ENCODE measurements at places on chromosomes 2 and 18.

DNA sequence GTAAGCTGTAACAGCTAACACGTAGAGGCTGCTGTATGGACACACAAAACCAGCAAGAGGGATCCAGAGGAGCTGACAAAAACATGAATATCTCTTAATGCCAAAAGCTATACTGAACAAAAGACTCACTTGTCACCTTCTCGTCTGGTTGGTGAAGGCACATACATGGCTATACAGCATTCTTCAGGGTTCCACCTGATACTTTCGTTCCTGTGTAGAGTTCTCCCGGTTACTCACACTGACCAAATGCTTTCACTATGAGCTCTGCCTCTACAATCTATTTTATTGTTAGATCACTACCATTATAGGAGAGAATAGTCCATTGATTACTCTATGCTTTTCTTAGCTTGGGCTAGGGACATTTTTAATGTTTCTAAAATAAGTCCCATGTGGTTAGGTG lies 193.1 kb downstream of the HNMT start:
- no peak for DNase-seq

DNA sequence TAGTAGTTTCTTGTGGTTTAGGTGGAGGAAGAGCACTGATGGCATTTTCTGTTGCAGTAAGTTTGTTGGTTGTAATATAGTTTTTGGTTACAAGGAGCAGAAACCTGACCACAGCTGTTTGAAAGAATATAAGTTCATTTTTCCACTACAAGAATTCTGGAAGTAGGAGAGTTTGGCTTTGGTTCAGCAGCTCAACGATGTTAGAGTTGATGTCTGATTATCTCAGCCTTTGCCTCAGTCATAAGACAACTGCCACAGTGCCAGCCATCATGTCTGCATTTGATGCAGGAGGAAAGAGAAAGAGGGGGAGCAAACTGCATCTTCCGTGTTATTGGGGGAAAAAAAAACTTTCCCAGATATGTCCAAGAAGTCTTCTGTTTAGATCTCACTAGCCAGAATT lies 119.1 kb downstream of the LYPD1 start:
- DNase-seq = no peak

- DNase-seq = no peak
Observed at GRCh38 chr2:22934747-22935146, 450.2 kb upstream of the KLHL29 start.

- DNase-seq = no peak
Observed at GRCh38 chr2:39568561-39569006, 97.1 kb upstream of the TMEM178A start.

DNA sequence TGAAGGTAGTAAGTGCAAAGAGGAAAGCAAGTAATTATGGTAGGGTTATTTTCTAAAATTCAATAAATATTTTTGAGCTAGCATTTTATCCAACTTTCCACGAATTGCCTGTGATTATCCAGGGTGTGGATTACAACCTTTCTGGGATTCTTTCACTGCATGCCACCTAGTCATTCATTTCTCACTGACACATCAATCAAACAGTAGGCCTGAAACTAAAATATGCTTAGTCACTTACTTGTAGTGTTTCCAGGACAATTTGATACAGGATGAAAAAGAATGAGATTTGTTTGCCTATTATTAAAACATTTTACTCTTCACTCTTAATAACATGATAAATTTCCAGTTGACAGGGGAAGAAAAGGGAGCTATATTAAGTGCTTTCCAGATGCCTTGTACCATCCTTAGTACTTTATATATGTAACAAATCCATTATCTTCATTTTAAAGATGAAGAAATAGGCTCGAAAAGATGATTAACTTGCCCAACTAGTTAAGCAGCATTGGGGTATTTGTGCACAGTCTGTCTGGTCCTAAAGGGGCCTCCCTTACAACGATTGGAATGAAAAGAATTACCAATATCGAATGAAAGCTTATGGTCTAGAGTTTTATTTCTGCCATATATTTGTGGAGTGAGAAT lies 70.4 kb downstream of the KCTD1 start:
- no peak for DNase-seq

- DNase-seq = peak; percentile 78
Observed at GRCh38 chr2:151844211-151844896, 16.1 kb upstream of the ARL5A start.

- no peak for DNase-seq
Observed at GRCh38 chr2:114642166-114642770, 199.8 kb downstream of the DPP10 start.

- DNase-seq = no peak
Observed at GRCh38 chr2:18172607-18173006, 294.1 kb downstream of the KCNS3 start.

GRCh38 chr2:239119346-239120126 lies 271.7 kb downstream of the TWIST2 start:
- no peak for DNase-seq

- no peak for DNase-seq
Observed at GRCh38 chr2:237964194-237964577, 2.6 kb upstream of the UBE2F start.

DNA sequence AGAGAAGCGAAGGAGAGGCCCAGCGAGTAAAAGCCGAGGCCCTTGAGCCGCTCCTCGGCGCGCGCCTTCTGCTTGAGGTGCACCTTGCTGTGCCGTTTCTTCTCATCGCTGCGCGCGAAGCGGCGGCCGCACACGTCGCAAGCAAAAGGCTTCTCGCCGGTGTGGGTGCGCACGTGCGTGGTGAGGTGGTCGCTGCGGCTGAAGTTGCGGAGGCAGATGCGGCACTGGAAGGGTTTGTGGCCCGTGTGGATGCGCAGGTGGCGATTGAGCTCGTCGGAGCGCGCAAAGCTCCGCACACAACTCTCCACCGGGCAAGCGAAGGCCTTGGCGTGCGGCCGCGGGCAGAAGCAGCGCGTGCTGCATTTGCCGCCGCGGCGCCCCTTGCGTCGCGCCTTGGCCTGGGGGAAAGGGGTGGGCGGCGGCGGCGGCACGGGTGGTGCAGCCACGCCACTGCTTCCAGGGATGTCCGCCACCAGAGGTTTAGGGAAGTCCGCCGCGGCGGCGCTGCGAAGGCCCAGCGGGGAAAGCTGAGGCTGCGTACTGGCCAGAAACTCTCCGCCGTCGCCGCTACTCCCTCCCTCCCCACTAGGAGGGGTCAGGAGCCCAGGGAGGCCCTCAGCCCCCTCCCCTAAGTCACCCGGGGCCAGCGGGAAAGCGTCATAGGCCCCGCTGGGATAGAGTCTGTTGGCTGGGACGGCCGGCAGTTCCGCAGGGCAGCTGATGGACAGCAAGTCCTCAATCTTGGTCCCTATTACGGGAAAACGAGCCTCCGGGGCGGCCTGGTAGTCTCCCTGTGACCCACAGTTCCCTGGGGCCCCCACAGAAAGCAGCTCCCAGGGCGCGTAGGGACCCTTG lies 1.7 kb downstream of the EGR4 start:
- DNase-seq = no peak

DNA sequence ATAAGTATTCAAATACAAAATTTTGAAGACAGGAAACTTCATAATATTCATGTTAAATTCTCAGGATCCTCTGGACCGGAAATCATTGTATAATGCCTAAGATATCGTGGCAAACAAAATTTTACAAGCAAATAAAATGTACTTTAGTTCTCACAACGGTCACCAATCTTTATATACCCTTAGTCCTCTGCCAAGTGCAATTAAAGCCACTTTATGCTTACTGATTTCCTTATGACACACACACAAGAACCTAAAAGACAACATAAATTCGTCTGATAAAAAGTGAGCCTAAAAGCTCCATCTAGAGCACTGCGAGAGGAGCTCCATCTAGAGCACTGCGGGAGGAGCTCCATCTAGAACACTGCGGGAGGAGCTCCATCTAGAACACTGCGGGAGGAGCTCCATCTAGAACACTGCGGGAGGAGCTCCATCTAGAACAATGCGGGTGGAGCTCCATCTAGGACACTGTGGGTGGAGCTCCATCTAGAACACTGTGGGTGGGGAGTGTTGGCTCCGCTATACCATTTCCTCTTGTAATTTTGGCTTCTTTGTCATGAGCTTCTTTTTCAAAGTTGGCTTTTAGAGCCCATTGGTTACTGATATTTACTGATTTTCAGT lies 15.9 kb downstream of the ATP8B1 start:
- no peak for DNase-seq

GRCh38 chr2:3784731-3785130 lies 81.4 kb downstream of the DCDC2C start:
- no peak for DNase-seq

DNA sequence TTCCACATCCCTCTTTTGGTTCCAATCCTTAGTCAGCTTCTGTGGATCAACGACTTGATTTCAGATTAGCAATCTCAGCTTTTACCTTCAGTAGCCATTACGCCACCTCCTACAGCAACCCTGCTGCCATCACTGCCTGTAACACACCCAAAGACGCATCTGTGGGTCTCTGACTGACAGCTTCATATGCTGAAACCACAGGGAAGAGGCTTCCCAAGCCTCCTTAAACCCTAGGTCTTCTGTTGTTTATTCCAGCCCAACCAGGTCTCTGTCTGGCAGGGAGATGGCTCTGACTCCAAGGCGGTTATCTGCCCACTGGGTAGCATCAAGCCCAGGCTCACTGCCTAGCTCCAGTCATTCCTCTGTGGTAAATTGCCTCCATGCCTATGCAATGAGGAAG lies 28.6 kb upstream of the TRIB2 start:
- DNase-seq = no peak

DNA sequence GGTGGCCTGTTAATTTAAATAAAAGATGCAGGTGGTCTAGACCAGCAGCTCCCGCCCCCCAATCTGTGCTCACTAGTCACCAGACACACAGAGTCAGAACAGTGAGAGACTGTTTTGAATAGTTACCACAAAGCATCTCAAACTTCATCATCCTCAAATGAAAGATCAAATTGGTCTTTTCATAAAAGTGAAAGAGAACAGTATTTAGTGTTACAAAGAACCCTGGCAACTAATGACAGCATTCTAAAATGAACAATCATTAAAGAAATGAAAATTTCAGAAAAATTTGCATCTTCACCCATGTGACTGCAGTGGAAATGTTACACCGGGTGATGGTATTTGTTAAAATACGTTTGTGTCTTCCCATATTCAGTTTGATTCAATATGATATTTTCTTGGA lies 65.5 kb upstream of the PMAIP1 start:
- no peak for DNase-seq

DNA sequence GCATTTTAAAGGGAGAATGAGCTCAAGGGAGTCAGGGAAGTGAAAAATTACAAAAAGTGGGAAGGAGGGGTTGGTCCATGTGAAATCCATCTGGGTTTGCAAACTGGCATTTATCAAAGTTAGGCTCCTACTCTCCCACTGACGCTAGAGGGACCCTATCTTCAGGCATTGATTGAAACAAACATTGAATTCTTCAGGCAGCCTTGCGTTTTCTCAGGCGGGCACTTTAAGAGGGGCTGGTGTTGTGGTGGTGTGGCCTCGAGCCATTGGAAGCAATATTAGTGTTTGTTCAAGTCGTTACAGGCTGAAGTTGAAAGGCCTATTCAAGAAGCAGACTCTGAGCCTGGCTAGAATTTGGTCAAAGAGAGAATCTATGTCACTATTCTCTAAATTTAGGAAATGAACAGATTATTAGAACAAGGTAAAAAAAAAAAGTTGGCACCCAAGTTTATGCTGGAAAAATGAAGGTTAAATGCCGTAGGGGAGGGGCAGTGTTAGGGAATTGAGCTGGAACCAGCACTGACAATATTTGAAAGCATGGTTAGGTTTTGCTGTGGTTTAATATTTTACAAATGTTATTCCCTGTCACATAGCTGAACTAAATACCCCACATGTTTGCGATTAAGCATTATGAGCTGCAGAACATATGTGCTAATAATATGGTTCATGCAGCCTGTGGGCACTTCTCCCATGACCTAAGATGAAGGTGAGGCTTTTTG lies 36.8 kb downstream of the STON1 start:
- no peak for DNase-seq

- DNase-seq = peak; percentile 43
Observed at GRCh38 chr2:119184512-119184911, 26.0 kb upstream of the C1QL2 start.

- DNase-seq = no peak
Observed at GRCh38 chr2:222424729-222425671, 657 bp downstream of the SGPP2 start.

- DNase-seq = no peak
Observed at GRCh38 chr2:128726911-128727310, 408.2 kb upstream of the HS6ST1 start.

GRCh38 chr2:160479269-160479668 lies 14.3 kb downstream of the RBMS1 start:
- DNase-seq = no peak

DNA sequence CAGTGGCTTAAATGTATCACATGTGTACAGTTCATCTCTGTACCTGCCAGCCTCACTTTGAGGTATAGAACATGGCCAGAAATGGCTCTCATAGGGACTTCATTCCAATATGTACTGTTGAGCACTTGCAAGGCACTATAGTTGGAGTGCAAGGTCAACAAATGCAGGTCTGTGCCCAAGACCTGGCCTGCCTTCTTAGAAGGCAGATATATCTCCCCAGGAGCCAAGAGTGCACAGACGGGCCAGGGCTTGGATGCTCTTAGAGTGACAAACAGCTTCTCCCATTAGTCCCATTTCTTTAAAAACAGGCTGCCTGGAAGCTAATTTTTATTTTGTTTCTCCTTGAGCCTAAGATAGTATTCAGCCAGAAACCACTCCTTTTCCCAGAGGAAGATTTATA lies 7.3 kb downstream of the TEX261 start:
- no peak for DNase-seq

- no peak for DNase-seq
Observed at GRCh38 chr18:56312551-56313335, 325.6 kb downstream of the TXNL1 start.

- no peak for DNase-seq
Observed at GRCh38 chr18:25735459-25735858, 355.0 kb downstream of the SS18 start.

DNA sequence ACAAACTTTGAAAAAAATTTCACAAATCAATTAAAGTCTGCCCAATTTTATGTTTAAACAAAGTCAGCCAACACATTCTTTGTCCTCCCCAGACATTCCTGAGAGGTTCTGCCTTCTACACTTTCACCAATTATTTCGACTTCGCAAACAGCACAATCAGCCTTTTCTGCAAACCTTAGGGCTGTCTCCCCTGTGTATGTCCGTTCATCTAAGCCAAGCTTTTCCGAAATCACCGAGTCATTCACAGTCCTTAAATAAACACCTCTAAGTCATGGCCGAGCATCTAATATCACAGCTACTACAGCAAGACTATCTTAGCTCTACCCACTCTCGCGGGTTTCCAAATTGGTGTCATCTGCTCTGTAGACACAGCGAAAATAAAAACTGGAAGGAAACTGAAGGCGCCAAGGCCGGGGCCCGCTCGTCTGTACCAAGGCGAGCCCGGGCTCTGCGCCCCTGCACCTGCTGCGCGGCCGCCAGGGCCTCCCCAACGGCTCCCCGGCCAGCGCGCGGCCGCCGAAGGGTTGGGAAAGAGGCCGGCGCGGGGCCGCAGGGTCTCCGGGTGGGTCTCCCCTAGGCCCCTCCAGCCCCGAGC lies 730 bp downstream of the ODC1 start:
- peak; percentile 47 for DNase-seq
